Suprapubic skin (tissue), 4 donors: ENCODE measurements at places on chromosomes 12 and 14. TPM values are rescaled to one million over a fixed set of nuclear protein-coding genes. Genes with fewer than 3 reads are reported as not detected.

PAX9 gene
- total RNA-seq = 1.3 TPM

- DNase-seq = no peak
These were observed 7.8 kb downstream of the LIMA1 start for GRCh38 chr12:50275556-50275955.

USP44 gene
- 1.4 TPM for total RNA-seq

GRCh38 chr12:12008232-12008850, 62.4 kb upstream of the BCL2L14 start:
- no peak for DNase-seq

GRCh38 chr12:72075891-72076557, 137.4 kb downstream of the TPH2 start:
- DNase-seq = no peak

DNA sequence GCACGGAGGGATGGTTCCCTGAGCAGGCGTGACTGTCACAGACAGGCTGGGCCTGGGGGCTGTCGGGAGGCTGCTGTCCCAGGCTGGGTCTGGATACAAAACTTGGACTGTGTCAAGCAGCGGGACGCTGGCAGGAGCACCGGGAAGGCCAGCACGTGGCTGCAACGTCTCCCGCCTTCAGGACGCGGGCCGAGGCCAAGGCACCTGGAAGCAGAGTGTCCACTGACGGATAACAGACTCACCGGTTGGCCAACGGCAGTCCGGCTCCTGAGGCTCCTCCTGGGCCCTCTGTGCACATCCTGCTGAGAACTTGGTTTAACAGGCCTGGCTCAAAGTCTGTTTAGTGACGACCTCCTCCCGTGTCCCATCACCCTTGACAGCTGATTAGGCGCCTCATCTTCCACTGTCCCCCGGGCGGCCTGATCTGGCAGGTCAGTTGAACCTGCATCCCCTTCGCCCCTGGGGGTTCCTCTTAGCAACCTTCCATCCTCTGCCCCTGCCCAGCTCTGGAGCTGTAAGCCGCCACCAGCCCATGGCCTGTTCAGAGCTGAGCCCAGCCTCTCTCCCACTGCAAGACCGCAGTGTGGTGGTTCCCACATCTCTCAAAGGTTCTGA, 2.5 kb downstream of the XRCC3 start:
- no peak for DNase-seq

MYF5 gene
- not detected for total RNA-seq

DNA sequence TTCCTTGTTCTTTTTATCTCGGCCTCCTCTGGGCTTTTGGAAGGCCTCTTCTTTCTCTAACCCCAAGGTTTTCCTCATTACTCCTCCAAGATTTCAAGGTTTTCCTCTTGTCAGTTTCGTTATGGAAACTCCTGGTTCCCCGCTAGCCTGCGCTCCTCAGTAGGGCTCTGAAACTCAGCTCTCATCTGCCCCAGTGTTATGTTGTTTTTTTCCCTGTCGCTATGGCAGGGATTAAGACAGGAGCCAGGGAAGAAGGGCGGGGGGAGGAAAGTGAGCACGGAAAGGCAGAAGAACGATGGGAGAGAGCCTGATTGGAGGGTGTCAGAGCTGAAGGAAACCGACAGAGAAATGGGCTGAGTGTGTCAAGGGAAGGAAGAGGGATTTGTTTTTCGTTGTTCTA, 26.5 kb upstream of the JDP2 start:
- DNase-seq = peak; percentile 82

GRIN2B gene
- total RNA-seq = 0.08 TPM

GRCh38 chr14:93648440-93649168, 139.7 kb downstream of the PRIMA1 start:
- no peak for DNase-seq

DNA sequence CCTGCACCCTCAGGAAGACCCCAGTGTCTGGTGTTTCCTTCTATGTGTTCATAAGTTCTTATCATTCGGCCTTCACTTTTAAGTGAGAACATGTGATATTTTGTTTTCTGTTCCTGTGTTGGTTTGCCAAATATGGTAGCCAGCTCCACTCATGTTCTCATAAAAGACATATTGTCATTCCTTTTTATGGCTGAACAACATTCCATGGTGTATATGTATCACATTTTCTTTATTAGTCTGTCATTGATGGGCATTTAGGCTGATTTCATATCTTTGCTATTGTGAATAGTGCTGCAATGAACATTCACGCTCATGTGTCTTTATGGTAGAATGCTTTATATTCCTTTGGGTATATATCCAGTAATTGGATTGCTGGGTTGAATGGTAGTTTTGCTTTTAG, 645.1 kb downstream of the SLC16A7 start:
- no peak for DNase-seq

DNA sequence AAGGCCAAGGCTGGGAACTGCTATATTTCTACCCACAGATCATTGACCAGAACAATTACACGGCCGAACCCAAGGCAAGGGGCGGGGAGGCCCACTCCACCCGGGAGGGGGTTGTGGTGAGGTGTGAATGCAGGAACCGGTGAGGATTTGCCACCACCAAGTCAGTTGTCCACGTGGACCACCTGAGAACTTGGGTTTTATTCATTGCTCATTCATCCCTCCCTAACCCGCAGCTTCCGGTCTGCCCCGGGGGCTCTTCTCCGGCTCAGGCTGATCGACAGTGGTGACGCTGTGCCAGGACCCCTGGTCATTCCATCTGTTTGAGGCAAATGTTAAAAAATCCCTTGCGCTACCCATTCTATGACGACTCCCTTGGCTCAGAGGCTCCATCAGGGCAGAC, 127.7 kb upstream of the RTL1 start:
- no peak for DNase-seq

HOXC5 gene
- 0.49 TPM for total RNA-seq

DNA sequence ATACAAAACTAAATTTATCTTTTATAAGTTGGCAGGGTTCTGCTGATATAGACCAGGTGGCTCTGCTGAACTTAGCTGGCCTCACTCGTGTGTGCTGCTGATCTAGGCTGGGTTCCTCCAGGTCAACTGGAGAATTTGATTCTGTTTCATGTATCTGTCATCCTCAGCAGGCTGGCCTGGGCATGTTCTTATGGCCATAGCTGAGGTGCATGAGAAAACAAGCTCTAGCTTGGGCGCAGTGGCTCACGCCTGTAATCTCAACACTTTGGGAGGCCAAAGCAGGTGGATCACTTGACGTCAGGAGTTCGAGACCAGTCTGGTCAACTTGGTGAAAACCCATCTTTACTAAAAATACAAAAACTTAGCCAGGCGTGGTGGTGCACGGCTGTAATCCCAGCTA, 24.3 kb upstream of the BCL2L14 start:
- no peak for DNase-seq

DNA sequence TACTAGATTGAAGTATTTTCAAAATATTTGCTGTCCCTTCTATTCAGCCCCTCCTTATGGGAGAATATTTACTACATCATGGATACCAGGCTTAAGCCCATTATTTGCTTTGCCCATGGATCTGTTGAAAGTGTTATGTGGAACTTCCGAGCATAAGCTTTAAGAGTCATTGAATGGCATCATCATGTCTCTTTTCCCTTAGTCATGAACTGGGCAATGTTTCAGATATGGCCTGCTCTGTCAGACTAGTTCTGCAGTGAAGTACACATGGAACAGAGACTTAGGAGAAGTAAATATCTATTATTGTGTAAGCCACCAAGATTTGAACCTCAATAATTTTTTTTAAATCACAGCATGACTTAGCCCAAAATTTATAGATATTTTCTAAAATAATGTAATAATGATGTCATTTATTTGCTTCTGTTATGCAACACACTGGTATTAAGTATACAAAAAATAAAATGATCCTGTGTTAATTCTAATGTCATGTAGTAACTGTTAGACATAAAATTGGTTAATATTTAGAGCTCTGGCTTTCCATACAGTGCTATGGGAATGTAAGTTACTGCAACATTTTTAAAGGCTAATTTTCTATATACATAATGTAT, 1097.3 kb downstream of the SLC16A7 start:
- no peak for DNase-seq

DNA sequence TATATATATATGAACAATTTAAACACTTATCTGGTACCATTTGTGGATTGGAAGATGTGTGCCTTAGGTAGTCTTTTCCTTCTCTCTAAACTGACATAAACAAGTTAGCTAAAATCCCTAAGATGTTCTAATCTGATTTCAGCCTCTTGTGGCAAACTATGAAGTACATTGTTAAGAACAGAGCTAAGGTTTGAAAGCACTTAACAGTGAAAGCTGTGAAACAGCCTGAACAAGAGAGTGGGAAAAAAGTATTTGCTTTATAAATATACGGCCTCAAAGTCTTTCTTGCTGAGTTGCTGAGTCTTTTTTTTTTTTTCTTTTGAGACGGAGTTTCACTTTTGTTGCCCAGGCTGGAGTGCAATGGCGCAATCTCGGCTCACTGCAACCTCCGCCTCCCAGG, 53.7 kb upstream of the PELI2 start:
- DNase-seq = no peak

DNA sequence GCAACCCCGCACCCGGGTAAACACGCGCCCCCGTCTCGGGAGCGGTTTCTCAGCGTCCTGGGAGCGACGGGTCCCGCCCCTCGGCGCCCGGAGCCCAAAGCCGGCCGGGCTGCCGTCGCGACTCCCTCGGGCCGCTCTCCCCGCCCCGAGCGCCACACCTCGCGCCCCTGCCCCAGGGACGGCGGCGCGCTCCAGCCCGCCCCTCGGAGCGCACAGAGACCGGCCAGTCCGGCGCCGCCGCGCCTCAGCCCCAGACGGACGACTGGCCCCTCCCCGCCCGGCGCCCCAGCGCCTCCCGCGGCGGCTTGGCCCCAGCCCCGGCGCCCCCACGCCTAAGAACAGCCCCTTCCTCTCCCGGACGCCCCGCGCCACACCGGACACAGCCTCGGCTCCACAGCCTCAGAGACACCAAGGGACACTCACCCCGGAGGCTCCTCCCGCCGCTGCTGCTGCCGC, 411 bp downstream of the BTBD7 start:
- DNase-seq = no peak

DNA sequence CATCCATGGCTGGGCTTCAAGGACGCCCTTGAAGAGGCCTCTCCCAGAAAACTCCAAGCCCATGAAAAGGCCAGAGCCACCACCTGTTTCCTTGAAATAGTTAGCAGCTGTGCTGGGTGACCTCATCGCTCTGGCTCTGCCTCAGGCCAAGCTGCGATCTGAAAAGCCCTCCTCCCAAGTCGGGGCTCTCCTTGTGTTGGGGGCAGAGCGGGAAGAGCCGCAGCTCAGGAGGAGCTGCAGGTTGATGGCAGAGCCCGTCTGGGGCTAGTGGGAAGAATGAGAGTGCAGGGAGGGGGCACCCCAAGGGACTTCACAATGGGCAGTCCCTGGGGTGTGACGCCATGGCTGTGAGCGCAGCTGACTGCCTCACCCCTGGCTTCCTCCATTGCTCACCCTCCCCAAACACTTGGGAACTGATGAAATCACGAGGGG, 50.0 kb upstream of the STON2 start:
- DNase-seq = peak; percentile 72

TMEM253 gene
- total RNA-seq = not detected

GPR137C gene
- not detected for total RNA-seq

GRCh38 chr12:96448300-96448699, 41.1 kb upstream of the CFAP54 start:
- no peak for DNase-seq

DNA sequence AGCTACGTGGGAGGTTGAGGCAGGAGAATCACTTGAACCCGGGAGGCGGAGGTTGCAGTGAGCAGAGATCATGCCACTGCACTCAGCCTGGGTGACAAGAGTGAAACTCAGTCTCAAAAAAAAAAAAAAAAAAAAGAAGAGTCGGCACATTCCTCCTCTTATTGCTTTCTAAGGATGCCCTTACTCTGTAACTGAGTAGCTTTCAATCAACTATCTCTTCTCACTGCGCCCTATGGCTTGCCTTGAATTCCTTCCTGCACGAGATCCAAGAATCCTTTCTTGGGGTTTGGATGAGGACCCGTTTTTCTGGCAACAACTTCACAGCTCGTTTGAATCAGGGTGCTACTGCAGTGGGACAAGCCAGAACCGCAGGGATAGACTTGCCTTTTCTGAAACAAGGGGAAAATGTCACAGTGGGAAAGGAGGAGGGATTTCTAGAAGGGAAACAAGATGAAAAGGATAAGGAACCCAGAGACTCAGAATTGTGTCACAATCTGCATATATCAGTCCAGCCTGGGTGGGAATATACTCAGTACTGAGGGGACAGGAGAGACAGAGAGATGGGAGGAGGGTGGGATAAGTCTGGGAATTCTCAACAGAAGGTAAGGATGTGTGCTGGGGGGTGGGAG, 16.1 kb upstream of the RND1 start:
- no peak for DNase-seq

DNA sequence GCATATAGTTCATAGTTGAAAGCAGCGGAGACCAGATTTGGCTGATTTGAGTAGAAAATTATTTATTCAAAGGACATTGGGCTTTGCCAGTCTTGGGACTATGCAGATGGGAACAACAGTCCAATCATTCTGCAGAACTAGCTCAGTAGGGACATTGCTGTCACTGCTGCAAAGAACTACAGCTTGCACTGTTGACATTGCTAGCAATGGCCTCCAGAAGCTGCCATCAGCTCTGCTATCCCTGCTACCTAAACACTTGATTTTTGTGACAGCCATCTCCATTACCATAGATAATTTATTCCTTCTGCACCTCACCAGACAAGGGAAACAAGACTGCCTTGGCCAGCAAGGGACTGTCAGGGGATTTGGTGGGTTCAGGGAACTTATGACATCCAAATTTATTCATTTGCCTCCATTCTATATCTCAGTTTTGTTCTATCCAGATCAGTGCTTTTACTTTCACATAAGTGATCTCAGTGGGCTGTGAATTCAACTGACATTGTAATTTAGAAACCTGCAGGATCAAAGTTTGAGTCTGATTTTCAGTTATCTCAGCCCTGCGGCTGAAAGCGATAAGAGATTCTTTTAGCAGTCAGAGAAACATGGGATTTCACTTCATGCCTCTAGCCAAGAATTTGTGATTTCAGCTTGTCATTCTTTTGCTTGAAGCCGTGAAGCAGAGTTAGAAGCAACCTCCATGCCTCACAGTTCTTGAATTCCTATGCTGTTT, 136.7 kb upstream of the FBXO33 start:
- DNase-seq = no peak

SERPINA9 gene
- 10.2 TPM for total RNA-seq

DNA sequence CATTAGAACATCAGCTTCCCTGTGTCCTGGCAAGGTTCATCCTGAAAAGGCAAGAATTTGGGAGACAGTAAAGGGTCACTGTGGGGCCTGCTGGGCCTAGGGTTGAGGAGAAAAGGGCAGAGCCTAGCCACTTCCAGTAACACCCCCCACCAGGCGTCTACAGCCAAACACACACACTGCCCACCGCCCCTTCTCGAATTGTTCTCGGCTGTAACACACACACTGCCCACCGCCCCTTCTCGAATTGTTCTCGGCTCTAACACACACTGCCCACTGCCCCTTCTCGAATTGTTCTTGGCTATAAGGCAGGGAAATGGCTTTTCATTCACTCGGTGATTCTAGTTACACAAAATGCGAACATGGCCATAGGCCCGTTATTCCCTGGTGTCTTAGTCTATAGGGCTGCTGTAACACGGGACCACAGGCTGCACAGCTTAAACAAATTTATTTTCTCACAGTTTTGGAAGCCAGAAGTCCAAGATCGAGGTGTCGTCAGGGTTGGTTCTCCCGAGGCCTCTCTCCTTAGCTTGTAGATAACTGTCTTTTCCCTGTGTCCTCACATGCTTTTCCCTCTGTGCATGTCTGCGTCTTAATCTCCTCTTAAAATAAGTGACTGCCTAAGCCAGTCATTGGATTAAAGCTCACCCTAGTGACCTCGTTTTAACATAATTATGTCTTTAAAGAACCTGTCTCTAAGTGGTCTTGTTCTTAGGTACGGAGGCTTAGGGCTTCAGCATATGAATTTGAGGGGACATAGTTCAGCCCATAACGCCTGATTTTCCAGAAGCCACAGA, 171.0 kb downstream of the ADGRD1 start:
- DNase-seq = peak; percentile 65

GRCh38 chr12:56599797-56600196, 30.3 kb downstream of the BAZ2A start:
- no peak for DNase-seq

KRT4 gene
- total RNA-seq = 0.34 TPM
